ENCODE measurements at places on chromosomes 2 and 18. TPM values are rescaled to one million over a fixed set of nuclear protein-coding genes. Genes with fewer than 3 reads are reported as not detected.

The ERFE gene
- polyA plus RNA-seq: 7.2 TPM

The ABCG5 gene
- polyA plus RNA-seq: 0.63 TPM

The ACKR3 gene
- 53.2 TPM for polyA plus RNA-seq

The RAX gene
- not detected for polyA plus RNA-seq

The CXCR1 gene
- polyA plus RNA-seq: not detected

The CCDC102B gene
- polyA plus RNA-seq: 8.8 TPM

The ALPI gene
- polyA plus RNA-seq: 0.10 TPM

The REG1A gene
- not detected for polyA plus RNA-seq

The EVX2 gene
- not detected for polyA plus RNA-seq

The THSD7B gene
- 5.4 TPM for polyA plus RNA-seq

The SULT1C4 gene
- 51.7 TPM for polyA plus RNA-seq

The LINC00305 gene
- 3.6 TPM for polyA plus RNA-seq

GRCh38 chr2:120613742-120614571, 121.7 kb upstream of the GLI2 start:
- DNase-seq: no peak

- DNase-seq: no peak
Measured at GRCh38 chr2:4528773-4529172, 825.4 kb downstream of the DCDC2C start.

DNA sequence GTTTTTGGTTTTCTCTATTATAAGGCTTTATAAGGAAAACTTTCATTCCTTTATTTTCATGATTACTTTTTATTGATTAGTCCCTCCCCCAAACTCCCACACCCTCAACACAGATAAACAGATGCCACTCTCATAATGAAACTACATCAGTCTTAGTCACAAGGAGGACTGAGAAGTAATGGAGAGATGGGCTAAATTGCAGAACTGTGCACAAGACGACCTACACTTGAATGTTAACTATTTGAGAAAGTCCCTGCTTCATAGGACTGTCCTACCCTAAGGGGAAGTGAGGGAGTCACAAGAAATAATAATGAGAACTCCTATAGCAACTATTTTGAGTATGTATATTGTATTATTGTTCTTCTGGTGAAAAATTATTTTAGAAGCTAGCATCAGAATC, 360.8 kb downstream of the RBM43 start:
- no peak for DNase-seq

- no peak for DNase-seq
Measured at GRCh38 chr2:2742726-2743125, 411.7 kb upstream of the MYT1L start.

DNA sequence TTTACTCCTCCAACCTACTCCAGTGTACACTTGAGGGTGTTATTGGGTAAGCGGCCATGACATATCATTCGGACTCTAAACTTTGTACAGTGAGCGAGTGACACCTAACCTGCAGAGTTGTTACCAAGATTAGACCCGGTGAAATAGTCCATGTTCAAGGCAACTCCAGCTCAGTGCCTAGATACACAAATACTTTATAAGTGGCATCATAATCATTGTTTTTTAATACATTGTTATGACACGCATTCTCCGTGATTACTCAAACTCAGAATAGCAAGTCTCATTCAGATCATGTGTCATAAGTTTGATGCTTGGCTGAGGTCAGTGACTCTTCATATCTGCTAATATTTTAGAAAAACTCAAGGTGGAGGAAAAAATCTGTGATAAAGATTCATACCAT, 597.8 kb downstream of the DCC start:
- no peak for DNase-seq

GRCh38 chr2:165794536-165794928, 485 bp upstream of the GALNT3 start:
- DNase-seq: peak; percentile 28

DNA sequence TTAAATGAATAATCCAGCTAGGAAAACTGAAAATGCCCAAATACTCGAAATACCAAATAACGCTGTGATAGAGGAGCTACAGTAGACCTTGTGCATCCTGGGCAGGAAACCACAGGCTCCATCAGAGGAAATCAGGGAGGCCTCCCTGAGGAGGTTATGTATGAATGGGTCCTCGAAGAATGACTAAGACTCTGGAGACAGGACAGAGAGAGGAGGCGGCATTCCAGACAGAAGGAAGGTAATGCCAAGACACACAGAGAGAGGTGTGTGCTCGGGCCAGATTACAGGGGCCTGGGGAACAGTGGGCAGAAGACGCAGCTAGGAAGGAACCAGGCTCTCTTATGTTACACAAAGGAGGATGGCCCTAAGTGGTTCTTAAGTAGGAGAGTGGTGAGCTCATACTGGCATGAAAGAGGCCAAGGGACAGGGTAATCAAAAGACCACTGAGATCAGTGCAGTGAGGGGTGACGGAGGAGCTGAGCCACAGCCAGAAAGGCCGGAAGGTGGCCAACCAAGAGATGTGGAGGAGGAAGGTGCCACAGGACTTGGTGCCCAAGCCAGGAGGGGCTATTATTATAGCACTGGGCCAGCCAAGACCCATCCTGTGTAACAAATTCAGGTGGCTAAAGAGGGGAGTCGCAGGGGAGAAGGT, 9.9 kb downstream of the ST3GAL5 start:
- no peak for DNase-seq

- DNase-seq: no peak
Measured at GRCh38 chr2:28277466-28277865, 115.2 kb upstream of the FOSL2 start.

DNA sequence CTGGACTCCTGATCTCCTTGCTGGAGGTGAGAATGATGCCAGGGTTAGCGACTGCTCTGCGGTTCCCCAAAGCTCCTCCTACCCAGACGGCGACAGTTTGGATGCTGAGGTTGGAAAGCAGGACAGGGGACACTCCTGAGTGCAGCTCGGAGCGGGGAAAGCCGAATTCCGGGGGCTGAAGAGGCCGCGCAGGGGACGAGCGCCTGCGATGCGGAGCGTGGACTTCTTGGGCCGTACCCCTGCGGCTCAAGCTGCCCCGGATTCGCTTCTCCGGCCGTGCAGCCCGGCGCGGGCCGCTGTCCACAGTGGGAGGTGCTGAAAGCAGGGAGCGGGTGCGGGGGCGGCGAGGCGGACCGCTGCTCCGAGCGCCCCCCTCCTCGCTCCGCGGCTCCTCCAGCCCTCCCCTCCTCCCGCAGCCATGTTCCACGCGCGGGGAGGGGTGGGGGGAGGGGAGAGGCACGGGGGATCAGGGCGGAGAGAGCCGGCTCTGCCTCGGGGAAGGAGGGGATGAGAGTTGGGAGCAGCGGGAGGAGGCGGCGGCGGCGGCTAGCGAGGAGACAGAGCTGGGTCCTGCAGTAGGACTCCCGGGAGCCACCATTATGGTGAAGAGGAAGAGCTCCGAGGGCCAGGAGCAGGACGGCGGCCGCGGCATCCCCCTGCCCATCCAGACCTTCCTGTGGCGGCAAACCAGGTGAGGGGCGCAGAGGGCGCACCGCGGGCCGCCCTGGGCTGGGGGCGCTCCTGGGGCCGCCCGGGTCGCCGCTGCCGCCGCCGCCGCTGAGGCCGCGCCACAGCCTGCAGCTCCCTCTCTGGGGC, at the start of gene UNC80:
Gene UNC80 (plus strand): TSS at position 359 of the 816 bp plus-strand sequence. CDS start 241 bp downstream, at position 600.
- peak; percentile 84 for DNase-seq

DNA sequence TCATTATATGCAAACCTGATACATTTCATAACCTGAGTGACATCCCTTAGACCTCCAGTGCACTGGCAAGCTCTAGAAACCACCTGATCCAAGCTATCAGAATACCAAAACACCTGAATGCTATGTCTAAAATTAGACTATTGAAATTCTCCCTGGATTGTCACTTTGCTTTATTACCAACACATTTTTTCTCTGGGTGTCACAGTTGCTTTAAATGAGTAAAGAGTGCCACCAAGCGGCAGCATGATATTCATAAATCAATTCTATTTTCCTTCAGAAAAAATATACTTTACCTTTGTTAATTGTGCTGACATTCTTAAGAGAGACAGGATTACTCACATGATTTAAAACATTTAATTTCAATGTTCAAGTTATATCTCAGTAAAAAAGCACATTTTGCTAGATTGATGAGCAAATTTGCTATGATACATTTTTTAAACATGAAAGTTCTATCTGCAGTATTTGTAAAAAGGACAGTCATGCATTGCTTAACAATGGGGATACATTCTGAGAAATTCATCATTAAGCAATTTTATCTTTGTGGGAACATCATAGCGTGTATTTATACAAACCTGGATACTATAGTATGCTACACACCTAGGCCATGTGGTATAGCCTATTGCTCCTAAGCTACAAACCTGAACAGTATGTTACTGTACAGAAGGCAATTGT, 338.4 kb upstream of the SLC39A10 start:
- DNase-seq: peak; percentile 53

- no peak for DNase-seq
Measured at GRCh38 chr2:65367524-65367923, 64.9 kb downstream of the SPRED2 start.

DNA sequence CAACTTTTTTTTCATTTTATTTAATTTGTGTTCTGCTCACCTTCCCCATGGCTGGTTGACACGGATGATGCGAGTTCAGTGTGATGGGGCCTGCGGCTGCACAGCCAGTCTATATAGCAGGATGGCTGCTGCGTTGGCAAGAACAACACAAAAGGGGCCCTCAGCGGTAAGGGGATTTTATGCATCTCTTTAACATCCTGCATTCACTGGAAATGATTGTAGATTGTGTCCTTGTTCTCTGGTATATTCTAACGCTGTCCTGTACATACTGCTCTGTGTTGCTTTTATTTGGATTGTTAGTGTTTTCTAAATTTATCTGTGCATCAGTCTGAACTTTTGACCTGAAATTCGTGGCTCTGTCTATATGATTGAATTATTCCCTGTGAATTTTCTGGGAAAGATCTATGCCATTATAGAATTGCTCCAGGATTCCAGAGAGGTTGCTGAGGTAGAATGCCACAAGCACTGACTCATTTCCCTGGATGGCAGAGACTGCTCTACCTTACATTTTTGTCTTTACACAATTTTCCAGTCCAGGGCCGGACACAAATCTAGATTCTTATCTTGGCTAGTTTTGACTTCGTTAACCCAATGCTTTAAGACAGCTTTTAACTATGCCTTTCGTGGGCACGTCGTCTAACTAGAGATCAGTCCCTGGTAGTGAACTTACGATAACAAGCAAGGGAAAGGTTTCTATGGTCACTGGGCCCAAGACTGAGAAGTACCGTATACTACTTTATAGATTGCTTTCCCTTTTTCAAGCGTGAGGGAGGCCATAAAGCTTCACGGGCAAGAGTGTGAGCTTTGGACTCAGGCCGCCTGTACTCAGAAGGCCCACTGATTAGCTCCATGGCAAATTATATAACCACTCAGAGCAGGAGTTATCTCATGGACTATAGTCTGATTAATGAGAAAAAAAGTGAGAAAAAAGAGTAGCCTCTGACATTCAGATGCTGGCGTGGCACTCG, at the start of gene CRYGC:
Gene CRYGC (minus strand): TSS at position 85 of the 968 bp plus-strand sequence. CDS start 36 bp downstream, at position 49.
- DNase-seq: no peak

DNA sequence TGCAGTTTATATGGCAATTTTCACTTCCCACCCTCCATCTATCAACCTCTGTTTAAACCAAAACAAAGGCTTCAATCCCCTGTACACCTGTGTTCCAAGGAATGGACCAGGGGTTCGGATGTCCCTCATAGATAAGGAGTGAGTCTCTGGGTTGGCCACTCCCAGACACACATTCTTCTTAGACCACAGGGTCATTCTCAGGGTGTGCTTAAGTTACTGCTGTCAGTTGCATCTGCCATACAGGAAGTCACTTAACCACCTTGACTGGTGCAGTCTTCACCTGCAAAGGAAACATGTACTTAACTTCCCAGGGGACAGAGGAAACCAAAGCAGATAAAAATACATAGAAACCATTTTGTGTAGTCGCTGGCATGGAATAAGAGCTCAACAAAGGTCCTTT, 151.0 kb upstream of the NDUFV2 start:
- no peak for DNase-seq

GRCh38 chr2:226139759-226140158, 659.9 kb downstream of the IRS1 start:
- DNase-seq: no peak

- DNase-seq: no peak
Measured at GRCh38 chr2:207258263-207258991, 92.7 kb upstream of the KLF7 start.

DNA sequence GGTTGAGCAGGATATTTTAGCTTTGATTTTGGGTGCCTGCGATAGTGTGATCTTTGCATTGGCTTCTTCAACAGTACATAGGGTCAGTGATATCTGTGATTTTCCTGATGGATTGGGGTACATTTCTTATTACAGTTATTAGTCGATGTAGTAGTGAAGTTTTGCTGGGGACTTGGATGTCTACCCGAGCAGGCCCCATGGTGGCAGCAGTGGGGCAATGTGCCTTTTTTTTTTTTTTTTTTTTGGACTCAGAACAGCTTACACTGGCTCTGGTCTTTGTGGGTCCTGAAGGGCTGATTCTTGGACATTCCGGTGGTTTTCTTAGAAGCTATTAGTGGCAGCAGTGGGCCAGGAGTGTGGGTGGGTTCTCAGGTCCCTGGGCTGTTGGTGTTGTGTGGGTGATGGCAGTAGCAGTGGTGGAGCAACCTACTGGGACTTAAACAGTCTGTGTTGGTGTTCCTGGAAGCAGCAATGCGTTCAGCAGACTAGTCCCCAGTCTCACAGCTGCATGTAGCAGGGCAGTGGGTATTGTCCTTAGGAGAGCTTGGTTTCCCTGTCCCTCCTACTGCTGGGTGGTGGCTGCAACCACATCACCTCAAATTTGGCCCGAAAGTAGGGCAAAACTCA, 53.7 kb upstream of the SLC4A10 start:
- no peak for DNase-seq

GRCh38 chr2:96157649-96158553, 12.7 kb upstream of the DUSP2 start:
- DNase-seq: no peak

- DNase-seq: no peak
Measured at GRCh38 chr2:68646303-68646702, 2.9 kb downstream of the PROKR1 start.

DNA sequence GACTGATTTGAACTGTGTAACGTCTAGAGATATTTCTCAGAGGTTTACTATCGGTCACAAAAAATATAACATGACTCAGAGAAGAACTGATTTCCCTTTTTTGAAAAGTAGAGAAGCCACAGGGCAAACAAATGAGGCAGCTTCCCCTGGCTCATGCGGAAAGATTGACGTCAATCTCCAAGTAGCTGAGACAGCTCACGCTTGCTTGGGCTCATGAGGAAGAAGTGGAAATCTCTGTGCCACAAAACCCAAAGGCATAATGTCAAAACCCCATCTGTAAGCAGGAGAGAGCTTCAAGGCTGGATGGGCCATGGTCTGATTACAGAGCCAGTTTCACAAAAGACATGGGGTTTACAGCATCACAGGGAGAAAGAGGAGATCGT, 188.1 kb downstream of the ARL4C start:
- DNase-seq: no peak

All from left kidney (tissue), 8 donors.